ENCODE measurements at places on chromosomes 6 and 20. TPM values are rescaled to one million over a fixed set of nuclear protein-coding genes. Genes with fewer than 3 reads are reported as not detected.

TTI1 gene
- total RNA-seq = 43.2 TPM

TTPAL gene
- total RNA-seq = 29.5 TPM

ZFAND3 gene
- total RNA-seq = 29.3 TPM

HLA-DQB1 gene
- 11.6 TPM for total RNA-seq

IMPG1 gene
- total RNA-seq = not detected

MYBL2 gene
- 92.0 TPM for total RNA-seq

HSPA1A gene
- total RNA-seq = 63.9 TPM

CST2 gene
- total RNA-seq = not detected

BPI gene
- total RNA-seq = not detected

ELOVL4 gene
- 1.7 TPM for total RNA-seq

ROMO1 gene
- total RNA-seq = 141 TPM

HRH3 gene
- total RNA-seq = not detected

SLC16A10 gene
- 4.4 TPM for total RNA-seq

FILIP1 gene
- not detected for total RNA-seq

EYA2 gene
- total RNA-seq = not detected

EEF1A2 gene
- total RNA-seq = not detected

ACTL10 gene
- total RNA-seq = 4.2 TPM

TRAPPC3L gene
- total RNA-seq = not detected

TRIM40 gene
- total RNA-seq = not detected

GSTA2 gene
- not detected for total RNA-seq

FAM162B gene
- not detected for total RNA-seq

TTLL9 gene
- not detected for total RNA-seq

HLA-B gene
- 2,691 TPM for total RNA-seq

HLA-DMA gene
- 9.9 TPM for total RNA-seq

UQCC2 gene
- 150 TPM for total RNA-seq

SNAP25 gene
- total RNA-seq = 0.15 TPM

DYNLRB1 gene
- 86.6 TPM for total RNA-seq

SAMD5 gene
- total RNA-seq = not detected

FOXQ1 gene
- not detected for total RNA-seq

OARD1 gene
- 37.7 TPM for total RNA-seq

BTNL2 gene
- total RNA-seq = not detected

LEMD2 gene
- 48.1 TPM for total RNA-seq

SCRT2 gene
- total RNA-seq = not detected

NT5E gene
- 14.2 TPM for total RNA-seq

ZNF133 gene
- total RNA-seq = 6.2 TPM

Measured in activated CD8-positive, alpha-beta memory T cell treated with anti-CD3 and anti-CD28 coated beads for 36 hours (primary cell).